ENCODE measurements at places on chromosomes 4 and X.
A peak's percentile ranks its signal among the peaks of the same experiment; 100 is the strongest.

DNA sequence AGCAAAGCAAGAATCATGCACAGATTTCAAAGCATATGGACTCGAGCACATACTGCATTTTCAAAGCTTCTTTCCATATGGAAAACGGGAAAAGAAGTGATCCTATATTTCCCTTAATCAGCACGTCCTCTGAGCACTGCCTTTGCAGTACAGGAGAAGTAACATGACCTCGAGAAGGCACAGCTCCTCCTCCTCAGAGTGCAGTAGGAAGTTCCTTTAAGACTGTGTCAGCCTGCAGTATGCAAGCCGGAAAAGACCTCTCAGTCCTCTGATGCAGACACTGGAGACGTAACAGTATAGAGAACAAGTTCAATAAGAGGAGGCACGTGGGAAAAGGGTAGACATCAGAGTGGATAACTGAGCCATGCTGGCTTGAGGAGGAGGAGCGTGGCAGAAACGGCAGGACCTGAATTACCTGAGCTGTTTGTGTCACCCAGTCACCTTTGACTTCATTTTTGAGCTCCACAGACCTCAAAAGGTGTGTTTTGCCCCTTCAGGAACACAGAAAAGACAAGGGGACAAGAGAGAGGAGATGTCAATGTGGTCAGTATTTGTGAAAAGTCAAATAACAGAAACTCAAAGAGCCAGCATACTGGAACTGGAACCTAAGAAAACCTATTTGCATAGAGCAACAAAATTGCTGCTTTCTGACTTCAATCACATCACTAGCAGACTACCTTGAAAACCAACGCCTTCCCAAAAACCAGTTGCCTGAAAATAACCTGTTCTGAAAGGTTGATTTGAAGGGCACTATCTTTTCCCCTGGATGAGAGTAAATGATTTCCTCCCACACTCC is 20.8 kb downstream of the IRF2 start:
- peak; percentile 75 for DNase-seq

DNA sequence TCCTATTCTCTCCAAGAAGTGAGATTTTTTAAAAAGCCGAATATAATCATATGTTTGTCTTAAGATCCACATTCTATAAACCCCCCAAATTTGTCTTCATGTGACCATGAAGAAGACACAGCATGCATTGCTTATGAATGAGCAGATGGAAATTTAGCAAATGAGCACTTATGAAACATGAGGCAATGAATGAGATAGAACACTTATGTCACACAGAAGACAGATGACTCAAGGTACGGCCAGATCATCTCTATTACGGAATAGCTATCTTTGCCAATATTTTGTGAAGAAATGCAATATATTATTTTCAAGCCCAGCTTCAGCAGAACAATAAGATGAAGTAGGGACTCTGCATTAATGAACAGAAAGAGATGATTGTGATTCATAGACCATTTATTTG is 21.4 kb downstream of the PHEX start:
- no peak for DNase-seq

DNA sequence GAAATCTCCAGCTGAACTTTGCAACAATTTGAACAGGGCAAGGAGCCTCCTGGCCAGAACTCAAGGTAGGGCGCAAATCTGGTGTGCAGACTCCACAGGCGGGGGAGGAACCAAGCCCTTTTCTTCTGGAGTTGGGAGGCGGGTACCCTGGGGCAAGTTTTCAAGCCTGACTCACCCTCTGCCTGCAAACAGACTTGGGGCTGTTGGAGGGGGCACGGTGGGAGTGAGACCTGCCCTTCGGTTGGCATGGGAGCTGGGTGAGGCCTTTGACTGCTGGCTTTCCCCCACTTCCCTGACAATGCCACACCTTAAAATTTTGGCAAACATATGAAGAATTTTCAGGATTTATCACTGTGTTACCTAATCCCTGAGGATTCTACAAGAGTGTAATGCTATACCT is 709.8 kb upstream of the DIAPH2 start:
- DNase-seq, result no peak

DNA sequence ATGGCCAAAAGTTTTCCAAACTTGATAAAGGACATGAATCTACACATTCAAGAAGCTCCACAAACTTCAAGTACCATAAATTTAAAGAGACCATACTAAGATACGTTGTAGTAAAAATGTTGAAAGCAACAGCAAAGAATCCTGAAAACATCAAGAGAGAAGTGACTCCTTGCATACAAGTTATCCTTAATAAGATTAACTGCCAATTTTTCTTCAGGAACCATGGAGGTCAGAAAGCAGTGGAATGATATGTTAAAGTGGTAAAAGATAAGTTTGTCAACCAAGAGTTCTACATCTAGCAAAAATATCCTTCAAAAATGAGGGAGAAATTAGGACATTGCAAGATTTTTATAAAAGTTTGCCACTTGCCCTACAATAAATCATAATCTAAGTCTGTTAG is 43.3 kb downstream of the BMP15 start:
- DNase-seq, result no peak

- DNase-seq, result peak; percentile 59
Measured at GRCh38 chr4:113349430-113349829, 300.0 kb downstream of the ANK2 start.

DNA sequence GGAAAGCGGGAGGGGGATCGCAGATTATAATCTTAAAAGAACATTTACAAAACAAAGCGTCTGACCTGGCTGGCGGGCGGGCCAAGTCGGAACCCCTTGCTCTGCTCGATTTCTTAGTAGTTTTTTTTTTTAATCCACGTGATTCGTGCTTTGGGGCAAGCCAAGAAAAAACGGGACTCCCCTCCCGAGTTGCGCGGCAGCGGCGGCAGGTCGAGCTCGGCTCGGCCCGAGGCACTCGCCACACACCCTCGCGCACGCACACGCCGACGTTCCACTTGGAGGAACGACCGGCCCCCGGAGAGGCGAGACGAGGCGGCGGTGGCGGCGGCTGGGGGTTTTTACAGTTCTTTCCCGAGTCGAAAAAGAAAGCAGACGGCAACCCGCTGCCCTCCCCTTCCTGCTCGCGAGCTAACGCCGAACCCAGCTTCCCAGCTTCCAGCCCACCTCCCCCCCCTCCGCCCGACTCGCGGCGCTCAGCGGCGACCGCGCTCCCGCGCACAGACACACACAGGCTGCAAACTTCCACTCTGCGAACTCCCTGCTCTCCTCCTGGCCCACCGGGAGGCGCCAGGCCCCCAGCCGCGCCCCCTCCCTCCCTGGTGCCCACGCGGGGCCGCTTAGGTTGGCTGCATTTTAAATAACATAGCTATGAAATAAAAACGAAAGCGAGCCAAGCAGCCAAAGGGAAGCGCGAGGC is 1.2 kb downstream of the BCOR start:
- DNase-seq, result peak; percentile 66

DNA sequence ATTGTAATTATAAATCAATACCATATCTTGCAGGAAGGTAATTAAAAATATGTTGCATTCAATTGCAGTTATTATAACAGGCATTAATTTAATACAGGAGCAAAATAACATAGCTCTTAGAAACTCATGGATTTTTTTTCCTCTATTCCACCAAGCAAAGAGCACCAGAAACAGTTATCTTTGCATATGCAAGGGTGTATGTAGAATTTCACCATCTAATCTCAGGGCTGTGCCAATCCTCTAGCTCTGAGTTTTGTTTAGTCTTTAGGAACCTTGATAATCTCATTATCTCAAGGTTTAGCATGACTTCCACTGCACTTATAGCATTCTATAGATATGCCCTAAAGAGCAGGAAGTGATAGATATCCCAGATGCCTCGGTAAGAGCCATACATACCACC is 197.5 kb downstream of the VEGFC start:
- no peak for DNase-seq

- DNase-seq, result no peak
Measured at GRCh38 chrX:56744996-56745395, 16.0 kb downstream of the NBDY start.

- no peak for DNase-seq
Measured at GRCh38 chr4:102858828-102859464, 9.8 kb upstream of the CISD2 start.

- DNase-seq, result no peak
Measured at GRCh38 chr4:163284304-163284703, 48.1 kb downstream of the NPY1R start.

DNA sequence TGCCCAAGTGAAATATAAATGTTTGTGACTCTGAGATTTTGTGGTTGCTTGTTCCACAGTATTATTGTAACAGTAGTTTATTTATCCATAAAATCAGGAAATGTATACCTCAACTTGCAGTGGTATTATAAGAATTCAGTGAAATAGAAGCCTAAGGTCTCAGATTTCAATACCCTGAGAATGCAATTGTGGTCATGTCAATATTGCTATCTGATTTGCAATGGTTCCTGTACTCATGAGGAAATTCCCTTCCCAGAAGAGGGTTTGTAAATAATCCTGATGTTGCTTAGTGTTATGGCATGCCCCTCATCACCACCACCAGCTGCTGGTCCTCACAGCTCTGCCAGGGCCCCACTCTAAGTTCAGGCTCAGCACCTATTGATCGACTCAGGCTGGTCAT is 67.8 kb downstream of the SLC34A2 start:
- no peak for DNase-seq

- DNase-seq, result no peak
Measured at GRCh38 chr4:75924309-75924827, 16.4 kb downstream of the NAAA start.

- peak; percentile 25 for DNase-seq
Measured at GRCh38 chr4:25346913-25347312, 30.1 kb upstream of the ANAPC4 start.

- DNase-seq, result peak; percentile 50
Measured at GRCh38 chrX:13598877-13599276, 29.5 kb downstream of the EGFL6 start.

GRCh38 chr4:76740866-76741662 is 156.9 kb downstream of the SOWAHB start:
- DNase-seq, result no peak

DNA sequence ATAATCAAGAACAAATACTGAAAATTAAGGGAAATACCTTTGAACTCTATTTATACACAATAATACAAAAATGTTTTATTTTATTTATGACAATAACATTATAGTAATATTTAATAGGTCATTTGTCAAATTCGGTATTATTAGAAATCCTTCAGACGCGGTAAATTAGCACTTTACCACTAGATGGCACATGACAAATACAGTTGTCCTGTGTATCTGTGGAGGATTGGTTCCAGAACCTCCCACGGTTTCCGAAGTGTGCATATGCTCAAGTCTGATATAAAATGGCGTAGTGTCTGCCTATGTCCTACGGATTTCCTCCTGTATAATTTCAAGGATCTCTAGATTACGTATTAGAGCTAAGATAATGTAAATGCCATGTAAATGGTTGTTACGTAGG is 8.1 kb upstream of the LINC00632 start:
- DNase-seq, result peak; percentile 46

Measured in hematopoietic multipotent progenitor cell treated with erythropoietin and hydrocortisone succinate and interleukin-3 and kit ligand, for 4 days (in vitro differentiated cells).